Stimulated activated CD4-positive, alpha-beta T cell treated with anti-CD3 and anti-CD28 coated beads, Interleukin-1b, Interleukin-23, amount 100 ng/mL, for 48 hours (primary cell): ENCODE measurements at places on chromosomes 1 and 21.

DNA sequence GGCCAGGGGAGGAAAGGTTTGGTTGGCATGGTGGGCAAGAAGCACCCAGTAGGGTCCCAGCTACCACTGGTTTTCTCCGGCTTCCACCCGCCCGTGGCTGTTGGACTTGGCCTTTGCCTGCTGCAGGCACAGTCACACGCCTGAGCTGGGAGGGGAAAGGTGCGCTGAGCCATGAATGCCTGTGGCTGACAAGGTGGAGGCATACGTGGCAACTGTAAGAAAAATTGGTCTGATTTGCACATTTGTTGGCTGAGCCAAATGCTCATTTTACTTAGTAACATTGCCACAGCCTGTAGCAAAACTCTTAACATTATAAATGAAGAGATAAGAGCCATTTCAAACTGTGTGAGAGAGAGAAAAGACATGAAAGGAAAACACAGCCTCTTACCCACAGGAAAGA is 191.6 kb downstream of the PTPRC start:
- no peak for DNase-seq

GRCh38 chr1:77271852-77272580 is 9.8 kb upstream of the AK5 start:
- DNase-seq = no peak

DNA sequence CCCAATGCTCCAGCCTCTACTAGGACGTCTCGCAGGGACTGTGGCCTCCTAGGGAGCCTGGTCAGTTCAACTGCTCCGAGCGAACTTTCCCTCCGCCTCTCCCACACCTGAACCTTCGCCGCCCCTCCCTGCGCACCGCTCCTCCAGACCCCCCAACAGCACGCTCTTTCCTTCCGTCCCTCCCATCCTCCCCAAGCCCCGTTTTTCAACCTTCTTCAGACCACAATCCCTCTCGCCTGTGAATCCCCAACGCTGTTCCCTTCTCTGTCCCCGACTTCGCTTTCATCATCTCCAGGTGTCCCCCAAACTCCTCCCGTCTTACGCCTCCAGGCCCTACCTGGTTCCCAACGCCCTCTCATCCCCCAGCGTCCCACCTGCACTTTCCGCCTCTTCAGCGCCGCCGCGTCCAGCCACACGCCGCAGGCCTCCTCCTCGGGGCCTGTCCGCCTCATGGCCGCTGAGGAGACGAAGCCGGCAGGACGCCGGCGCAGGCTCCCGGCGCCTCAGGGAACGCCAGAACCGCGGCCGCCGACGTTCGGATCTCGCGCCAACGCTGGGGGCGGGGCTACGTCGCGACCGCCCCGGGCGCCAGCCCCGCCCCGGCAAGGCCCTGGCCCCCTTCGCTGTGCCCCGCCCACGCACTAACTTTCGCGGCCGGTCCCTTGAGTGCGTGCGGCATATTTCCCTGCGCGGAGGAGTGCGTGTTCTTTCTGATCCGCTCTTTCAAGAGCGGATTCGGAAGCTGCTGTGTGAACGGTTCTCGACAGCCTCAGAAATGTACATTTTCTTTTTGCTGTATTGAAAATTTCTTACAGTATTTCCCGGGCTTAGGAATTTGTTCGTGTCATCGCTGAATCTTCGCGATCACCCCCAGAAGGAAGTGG is at the start of gene AUNIP:
TSS of gene AUNIP (minus strand) at position 552 of the 884 bp plus-strand sequence. CDS start at position 452, 100 bp downstream.
- DNase-seq = peak; percentile 91

DNA sequence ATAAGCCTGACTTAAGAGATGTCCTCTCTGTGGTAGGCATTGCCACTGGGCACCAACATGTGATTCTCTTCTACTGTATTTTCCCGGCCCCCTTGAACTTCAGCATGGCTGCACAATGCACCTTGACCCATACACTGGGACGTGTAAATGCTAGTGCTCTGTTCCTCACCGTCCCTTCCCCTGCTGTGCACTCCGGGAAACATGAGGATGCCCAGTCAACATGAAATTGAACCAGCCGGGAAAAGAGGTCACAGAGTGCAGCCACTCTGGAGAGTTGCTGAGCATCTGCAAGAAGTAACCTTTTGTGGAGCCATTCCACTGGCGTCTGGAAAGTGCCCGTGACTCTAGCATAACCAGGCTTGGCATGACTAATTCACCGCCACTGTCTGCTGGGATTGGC is 646.7 kb downstream of the NPHP4 start:
- no peak for DNase-seq

DNA sequence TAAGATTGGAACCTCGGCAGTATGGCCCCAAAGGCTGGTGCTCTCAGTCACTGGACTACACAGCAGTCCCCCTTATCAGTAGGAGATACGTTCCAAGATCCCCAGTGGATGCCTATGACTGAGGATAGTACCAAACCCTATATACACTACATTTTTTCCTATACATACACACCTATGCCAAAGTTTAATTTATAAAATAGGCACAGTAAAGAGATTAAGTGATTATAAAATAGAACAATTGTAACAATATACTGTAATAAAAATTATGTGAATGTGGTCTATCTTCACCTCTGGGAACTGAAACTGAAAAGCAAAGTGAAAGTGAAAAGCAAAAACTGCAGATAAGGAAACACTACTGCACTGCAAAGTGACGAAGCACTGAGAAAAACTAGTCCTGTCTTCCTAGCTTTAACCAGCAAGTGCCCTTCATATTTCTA is 96.8 kb downstream of the INTS7 start:
- no peak for DNase-seq

DNA sequence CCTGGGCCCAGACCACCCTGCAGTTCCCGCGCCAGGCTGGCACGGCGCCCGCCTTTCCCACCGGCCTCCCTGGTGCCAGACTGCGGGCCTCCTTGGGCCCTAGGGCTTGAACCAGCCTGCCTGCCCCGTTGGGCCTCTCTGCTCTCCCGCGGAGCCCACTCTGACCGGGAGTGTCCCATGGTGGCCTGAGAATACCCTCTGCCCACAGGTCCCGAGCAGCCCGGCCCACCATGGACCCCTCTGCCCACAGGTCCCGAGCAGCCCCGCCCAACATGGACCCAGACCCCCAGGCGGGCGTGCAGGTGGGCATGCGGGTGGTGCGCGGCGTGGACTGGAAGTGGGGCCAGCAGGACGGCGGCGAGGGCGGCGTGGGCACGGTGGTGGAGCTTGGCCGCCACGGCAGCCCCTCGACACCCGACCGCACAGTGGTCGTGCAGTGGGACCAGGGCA is 7.9 kb downstream of the MIB2 start:
- DNase-seq = no peak

GRCh38 chr1:46278807-46279206 is 24.6 kb downstream of the LRRC41 start:
- no peak for DNase-seq

GRCh38 chr1:199678771-199679170 is 348.7 kb upstream of the NR5A2 start:
- DNase-seq = no peak

DNA sequence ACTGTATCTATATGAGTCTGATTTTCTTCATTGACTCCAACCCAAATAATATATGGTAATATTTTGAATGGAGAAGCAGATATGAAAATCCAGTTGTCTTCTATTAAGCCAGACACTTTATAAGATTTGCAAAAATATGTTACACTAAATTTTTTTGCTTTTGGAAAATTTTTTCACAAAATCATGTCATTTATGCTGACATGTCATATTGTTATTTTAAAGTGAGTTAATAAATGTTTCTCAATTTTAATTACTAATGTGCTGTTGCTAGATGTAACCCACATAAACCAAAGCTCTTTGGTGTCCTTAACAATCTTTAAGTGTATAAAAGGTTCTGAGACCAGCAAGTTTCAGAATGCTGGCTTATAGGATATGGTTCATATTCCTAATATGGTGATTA is 142.5 kb downstream of the HS2ST1 start:
- no peak for DNase-seq

- DNase-seq = no peak
These were observed 7.1 kb downstream of the MYBPHL start for GRCh38 chr1:109299558-109300343.

GRCh38 chr1:201881617-201882016 is 7.1 kb upstream of the SHISA4 start:
- no peak for DNase-seq

DNA sequence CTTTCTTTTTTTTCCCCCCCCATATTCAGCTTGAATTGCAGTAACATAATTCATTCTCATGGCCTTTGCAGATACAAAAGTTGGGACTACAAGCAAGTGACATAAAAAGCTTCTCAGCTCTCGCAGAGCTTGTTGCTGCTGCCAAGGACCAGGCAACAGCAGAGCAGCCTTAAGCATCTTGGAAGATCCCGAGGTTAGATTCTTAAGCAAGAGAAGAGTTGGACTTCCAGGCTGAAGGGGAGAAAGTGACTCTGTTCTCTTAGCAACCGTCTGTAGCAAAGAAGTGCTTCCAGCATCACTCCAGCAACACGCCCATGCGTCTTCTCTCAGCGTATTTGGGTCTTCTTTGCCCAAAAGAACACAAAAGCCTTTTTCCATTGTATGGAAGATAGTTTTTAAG is 20.7 kb downstream of the AGT start:
- no peak for DNase-seq

GRCh38 chr1:33061834-33062233 is 19.1 kb upstream of the AZIN2 start:
- DNase-seq = no peak

- no peak for DNase-seq
These were observed 53.1 kb upstream of the PTCH2 start for GRCh38 chr1:44895919-44896734.

DNA sequence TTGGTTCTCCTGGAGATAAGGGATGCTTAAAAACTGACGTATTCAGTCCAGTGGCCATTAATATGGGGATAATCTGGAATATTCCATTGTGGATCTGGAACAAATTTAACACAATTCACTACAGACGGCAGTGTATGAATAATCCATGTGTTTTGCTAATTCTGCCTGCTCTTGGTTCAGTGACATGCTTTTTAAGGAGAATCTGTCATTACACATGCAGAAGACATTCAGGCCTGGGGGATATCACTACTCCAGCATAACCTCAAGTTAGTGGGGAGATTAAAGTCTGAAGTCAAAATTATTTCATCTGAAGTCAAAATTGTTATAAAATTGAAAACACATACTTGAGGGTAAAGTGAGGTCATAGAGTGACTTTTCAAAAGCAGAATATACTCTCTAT is 789.3 kb downstream of the USP25 start:
- no peak for DNase-seq

- no peak for DNase-seq
These were observed 36.6 kb upstream of the SSX2IP start for GRCh38 chr1:84726593-84727499.

DNA sequence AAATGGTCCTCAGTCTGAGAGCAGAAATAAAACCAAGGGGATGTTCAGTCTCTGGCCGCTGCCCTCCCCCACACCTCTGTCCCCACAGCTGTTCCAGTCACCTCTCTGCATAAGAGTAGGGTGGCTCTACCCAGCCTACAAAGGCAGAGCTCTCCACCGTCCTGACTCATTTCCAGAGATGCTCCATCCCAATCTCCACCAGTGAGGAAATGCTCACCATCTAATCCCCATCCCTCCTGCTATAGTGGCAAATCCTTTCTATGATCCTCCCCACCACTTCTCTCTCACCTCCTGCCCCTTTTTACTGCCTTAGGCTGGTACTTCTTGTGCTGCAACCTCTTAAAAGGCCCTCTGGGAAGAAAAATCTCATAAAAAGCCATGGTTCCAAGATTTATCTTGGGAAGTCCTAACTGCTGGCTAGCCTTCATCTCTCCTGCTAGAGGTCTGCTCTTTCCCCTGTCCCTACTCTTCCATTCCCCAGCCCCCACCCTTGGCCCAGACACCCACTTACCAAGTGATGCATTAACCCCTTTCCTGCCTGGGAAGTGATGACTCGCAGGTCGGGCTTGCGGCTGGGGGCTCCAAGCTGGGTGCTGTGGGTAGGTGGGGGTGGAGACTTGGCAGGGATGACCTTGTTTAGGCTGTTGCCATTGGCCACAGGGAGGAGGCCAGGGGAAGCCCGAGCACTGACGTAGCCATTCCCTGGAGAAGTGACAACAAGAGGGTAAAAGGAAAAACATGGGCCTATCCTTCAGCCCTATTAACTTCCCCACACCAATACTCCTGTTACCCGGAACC is 23.9 kb downstream of the MEF2D start:
- peak; percentile 59 for DNase-seq

- no peak for DNase-seq
These were observed 150.3 kb downstream of the IFI44 start for GRCh38 chr1:78799926-78800325.

GRCh38 chr1:68495968-68496679 is 758 bp downstream of the DEPDC1 start:
- no peak for DNase-seq

DNA sequence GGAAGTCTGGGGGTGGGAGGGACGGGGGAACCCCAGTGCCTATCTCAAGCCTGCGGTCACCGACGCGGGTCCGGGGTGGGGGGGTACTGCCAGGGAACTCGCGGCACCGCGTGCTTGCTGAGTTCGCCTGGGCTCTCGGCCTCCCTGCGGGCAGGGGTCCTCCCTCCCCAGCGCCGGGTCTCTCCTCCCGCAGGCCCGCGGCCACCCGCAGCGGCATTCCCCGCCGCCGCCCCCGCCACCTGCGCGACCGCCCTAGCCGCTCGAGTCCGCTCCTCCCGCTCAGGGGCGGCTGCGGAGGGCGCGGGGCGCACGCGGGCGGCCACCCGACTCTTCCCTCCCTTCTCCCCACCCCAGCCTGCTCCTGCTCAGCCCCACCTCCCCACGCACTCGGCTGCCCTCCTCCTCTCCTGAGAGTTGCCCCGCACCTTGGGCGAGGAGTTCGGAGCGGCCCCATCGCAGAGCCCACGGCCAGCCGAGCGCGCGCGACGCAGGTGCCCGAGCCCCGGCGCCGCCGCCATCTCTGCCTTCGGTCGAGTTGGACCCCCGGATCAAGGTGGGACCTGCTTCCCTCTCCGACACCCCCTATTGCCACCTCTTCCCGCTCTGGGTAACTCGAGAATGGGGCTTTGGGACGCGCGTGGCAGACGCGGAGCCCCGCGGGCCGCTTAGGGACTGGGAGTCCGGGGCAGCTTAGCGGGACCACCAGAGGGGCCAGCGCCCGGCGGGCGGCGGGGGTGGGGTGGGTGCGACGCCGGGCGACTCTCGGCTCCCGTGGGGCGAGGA is 105.0 kb downstream of the LEPR start:
- no peak for DNase-seq

- DNase-seq = no peak
These were observed 79.3 kb upstream of the LYST start for GRCh38 chr1:235945775-235946570.
